ENCODE measurements at places on chromosomes 2 and 18.
A peak's percentile ranks its signal among the peaks of the same experiment; 100 is the strongest.

- no peak for DNase-seq
These were observed 99.6 kb downstream of the CELF4 start for GRCh38 chr18:37465958-37466357.

- DNase-seq = no peak
These were observed 224.0 kb upstream of the SIX2 start for GRCh38 chr2:45233301-45233700.

- no peak for DNase-seq
These were observed 350.4 kb downstream of the EN1 start for GRCh38 chr2:118496870-118497611.

- no peak for DNase-seq
These were observed 67.8 kb downstream of the MERTK start for GRCh38 chr2:111966241-111966640.

- DNase-seq = no peak
These were observed 210.9 kb upstream of the SIX3 start for GRCh38 chr2:44730593-44730992.

GRCh38 chr18:9019135-9019534, 83.4 kb upstream of the NDUFV2 start:
- DNase-seq = no peak

GRCh38 chr2:215811409-215812345, 201.7 kb downstream of the MREG start:
- DNase-seq = no peak

DNA sequence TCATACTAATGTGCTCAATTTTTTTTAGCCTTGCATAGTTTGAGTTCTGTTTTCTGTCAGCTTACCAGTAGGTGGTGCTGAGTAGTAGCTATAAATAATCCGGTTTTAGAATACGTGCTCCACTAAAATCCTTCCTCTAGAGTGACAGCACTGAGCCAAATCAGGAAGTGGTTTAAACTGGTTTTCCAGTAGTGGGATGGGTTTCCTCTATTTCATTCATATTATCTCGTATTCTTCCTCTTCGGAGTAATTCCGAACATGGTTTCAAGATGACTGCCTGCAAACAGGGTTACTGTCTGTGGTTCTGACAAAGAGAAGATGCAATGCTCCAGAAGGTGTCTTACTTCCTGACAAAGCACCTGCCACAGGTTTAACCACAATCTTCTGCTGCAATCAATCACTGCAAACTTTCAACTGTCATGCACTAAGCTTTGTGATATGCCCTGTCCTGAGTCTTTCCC, 496.9 kb upstream of the VRK2 start:
- no peak for DNase-seq

- no peak for DNase-seq
These were observed 44.6 kb downstream of the INHBB start for GRCh38 chr2:120390381-120391055.

- DNase-seq = no peak
These were observed 88.3 kb downstream of the KCNS3 start for GRCh38 chr2:17966798-17967197.

DNA sequence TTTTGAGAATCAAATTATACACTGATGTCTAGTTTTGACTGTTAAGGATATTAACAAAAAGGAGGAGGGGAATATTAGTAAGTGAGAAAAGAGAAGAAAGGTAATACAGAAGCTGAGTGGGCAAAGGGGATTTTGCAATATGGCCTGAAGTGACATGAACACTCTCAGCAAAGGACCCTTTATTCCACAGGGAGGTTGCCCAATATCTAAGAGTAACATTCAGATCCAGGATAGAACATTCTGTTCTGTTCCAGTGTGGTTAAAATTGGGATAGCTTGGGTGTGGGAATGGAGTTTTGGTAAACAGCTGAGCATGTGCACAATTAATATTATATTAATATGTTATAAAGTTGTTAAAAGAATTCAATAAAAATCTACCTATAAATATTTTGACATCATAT, 120.1 kb downstream of the ZNF385B start:
- no peak for DNase-seq

GRCh38 chr2:43424262-43425207, 171.3 kb downstream of the THADA start:
- DNase-seq = no peak

GRCh38 chr2:171894612-171894947, 536 bp upstream of the SLC25A12 start:
- no peak for DNase-seq

DNA sequence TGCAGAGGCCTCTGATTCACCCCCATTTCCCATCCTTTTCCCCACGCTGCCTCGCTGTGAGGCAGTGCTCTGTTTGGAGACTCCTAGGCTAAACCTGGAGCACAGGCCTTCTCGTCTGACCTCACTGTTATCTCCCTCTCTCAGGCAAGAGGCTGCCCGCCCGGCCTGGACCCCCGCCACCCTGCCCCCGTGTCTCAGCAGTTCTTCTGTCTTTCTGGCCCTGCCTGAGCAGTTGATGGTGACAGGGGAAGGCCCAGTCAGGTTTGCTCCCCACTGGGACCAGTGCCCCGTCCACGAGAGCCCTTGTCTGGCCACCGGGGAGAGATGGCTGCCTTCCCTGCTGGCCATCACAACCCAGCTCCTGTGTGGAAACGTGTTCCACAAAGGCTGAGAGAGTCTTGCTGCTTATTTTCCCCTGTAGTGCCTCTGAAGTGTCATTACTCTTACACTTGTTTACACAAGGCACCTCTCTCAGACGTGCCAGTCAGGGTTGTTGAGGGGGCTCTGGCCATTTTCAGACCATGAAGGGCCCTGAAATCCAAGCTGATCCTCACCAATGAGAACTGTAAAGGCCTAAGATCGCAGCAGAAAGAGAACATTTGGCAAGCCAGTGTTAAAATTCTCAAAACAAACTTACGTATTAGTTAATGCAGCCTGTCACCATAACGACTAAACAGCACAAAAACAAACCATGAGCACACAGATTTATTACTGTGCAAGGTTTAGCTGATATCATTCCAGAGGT, 210.9 kb downstream of the NDUFA10 start:
- no peak for DNase-seq

DNA sequence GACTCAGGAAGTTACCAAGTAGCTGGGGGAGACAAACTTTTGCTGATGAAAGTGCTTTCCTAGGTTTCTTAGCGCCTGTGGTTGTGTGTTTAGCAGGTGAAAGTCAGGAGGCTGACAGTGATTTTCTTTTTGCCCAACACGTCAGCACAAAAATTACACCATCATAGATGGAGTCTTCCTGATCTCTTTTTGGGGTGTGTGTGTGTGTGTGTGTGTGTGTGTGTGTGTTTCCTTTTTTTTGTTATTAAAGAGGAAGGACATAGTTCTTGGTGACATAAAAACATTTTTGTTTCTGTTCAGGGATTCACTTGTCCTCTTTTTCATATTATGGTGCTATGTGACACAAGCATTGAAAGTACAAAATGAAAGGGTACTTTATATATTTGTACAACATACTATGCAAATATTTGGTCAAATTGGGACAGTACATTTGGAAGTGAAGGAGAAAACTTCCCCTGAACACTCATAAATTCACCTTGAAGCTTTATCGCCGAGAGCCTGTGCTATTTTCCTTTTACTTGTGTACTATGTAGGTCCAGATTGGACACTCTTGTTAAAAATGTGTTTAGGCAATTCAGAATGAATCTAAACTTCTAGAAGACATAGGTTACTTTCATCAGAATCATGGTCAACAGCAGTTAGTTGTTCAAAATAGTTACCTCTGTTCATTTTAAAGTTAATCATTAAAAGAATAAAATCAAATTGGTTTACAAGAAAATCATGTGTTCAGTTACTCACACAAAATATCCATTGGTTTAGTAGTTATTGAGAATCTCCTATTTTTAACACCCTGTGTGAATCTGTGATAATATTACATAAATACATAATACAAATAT, 491.9 kb downstream of the IRS1 start:
- DNase-seq = no peak

- DNase-seq = no peak
These were observed 55.9 kb downstream of the ZRANB3 start for GRCh38 chr2:135475128-135475527.

DNA sequence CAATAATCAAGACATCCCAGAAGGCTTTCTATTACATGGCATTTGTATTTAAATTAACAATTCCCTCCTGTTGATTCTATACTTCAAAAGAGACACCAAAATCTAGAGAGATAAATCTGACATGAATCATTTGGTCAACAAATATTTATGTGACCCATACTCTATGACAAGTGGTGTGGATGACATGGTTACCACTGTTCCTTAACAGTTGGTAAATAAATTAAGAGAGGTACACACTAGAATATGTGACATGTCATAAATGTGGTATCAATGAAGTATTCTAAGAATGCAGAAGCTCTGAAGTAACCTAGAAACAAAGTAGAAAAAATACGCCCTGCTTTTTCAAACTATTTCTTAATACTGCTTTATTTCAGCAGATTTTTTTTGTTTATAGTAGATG, 255.4 kb downstream of the EXOC6B start:
- DNase-seq = no peak

DNA sequence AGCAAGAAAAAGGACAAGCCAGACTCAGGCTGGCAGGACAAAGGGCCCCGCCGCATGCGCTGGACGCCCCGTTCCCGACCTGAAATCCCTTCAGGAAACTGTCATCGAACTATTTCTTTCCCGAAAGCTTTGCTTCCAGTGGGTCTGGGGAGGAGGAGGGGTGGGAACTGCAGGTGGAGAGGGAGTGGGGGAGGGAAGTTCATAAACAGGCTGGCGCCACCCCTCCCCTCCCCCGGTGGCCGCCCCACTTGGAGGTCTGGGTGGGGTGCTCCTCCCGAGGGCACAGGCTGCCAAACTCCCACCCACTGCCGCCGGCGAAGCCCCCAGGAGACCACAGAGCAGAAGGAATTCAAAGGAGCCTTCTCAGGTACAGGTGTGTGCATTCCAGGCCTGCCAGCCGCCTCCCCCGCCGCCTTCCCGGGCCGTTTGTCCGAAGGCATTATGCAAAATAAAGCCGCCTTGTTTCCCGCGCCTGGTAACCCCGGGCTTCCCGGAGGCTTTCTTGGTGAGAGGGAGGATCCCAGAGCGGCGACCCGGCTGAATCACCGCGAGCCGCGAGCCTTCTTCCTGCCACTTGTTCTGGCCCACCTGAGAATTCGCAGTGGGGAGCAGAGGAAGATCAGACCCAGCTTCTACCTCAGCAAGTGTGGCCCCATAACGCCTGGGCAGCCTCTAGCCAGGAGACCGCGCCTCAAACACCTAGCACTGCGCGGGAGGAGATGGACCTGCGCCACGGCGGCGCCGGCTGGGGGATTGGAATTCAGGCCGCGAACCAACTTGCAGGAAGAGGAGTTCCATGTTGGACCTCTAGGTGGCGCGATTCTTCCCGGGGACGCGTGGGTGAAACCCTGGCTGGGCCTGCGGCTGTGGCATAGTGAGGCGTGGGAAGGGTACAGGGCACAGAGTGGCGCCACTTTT, 101.9 kb downstream of the FOXI3 start:
- peak; percentile 45 for DNase-seq

- DNase-seq = no peak
These were observed 2.4 kb downstream of the SCYGR8 start for GRCh38 chr2:227748079-227748478.

DNA sequence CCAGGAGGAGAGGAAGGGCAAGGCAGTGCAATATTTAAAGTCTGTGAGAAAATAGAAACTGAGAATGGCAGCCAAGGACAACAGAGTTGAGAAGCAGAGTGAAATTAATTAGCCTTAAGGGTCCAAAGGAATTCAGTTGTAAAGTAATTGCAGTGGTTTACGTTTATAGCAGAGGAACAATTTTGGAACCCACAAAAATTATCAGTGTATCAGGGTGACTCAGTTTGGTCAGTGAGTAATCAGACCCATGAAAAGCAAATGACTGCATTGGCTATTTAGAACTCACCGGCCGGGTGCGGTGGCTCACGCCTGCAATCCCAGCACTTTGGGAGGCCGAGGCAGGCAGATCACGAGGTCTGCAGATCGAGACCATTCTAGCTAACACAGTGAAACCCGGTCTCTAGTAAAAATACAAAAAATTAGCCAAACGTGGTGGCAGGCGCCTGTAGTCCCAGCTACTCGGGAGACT, 245.8 kb upstream of the SLC39A10 start:
- no peak for DNase-seq

GRCh38 chr18:9088252-9088651, 14.2 kb upstream of the NDUFV2 start:
- no peak for DNase-seq

GRCh38 chr2:108612514-108613183, 78.4 kb downstream of the LIMS1 start:
- DNase-seq = peak; percentile 39

DNA sequence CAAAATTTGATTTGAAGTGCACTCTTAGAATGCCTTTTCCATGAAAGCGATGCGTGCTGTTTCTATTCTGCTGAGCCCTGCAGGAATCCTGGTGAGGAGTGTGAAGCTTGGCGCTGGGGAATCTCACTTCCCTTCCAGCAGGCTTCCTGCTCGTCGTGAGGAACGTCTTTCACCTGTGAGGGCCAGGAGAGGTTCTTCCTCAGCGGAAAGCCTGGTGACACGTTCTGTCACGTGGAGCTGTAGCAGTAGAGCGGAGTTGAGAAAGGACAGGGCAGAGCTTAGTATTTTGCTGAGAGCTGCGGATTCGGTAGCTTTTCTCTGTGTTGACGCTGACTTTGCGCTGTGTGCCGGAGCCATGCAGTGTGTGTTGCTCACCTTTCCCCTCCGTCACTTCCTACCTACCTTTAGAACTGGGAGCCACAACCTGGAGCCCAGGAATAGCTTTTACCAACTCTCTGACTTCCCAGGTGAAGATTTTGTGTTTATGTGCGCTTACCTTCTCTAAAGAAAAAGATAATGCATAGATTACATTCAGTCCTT, 294.8 kb downstream of the PTGR3 start:
- no peak for DNase-seq

DNA sequence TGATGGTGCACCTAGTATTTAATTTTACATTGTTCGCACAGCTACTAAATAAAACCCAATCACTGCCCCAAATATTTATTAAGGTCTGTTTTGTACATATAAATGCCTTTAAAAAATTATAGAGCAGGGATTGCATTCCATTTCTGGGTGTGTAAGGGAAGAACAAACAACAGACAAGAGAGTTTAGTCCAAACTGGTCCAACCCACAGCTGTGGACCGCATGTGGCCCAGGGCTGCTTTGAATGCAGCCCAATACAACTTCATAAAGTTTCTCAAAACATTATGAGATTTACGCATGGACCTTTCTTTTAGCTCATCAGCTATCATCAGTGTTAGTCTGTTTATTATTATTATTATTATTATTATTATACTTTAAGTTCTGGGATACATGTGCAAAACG, 114.8 kb upstream of the LRATD1 start:
- no peak for DNase-seq

DNA sequence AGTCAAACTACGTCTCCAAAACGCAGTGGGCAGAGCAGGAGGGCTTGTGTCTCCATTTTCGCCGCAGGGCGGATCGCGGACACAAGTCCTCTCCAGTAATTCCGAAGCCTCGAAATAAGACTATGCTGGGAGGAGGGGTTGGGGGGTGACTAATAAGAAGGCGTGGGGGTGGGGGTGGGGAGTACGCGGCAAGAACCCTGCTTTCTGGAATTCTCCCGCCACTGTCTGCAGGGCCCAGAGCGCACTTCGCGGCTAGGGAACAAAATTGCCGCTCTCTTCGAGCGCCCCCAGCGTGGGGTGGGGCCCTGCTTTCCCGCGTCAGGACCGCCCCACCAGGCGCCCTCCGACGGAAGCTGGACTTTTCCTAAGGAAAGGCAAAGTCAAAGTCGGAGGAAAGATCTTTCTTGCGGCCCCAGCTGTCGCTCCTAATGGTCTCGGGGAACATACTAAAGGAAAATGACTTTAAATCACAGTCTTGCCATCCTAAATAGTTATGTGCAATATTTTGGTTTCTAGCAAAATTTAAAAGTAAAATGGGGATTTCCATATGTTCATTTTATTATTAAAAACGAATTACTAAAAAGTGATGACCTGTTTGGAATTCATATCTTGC, 11.9 kb downstream of the NR4A2 start:
- no peak for DNase-seq

GRCh38 chr2:72116081-72116533, 31.6 kb downstream of the CYP26B1 start:
- DNase-seq = no peak
